BJ (cell line): ENCODE measurements at places on chromosomes 12 and 14. TPM values are rescaled to one million over a fixed set of nuclear protein-coding genes. Genes with fewer than 3 reads are reported as not detected.

SLCO1C1 gene
- not detected in 2 replicates for polyA plus RNA-seq

CLEC4E gene
- not detected in 2 replicates for polyA plus RNA-seq

CLEC2D gene
- polyA plus RNA-seq = 1.7 and 3.6 TPM in 2 replicates

ERBB3 gene
- polyA plus RNA-seq = 4.7 and 6.0 TPM in 2 replicates

SNX6 gene
- polyA plus RNA-seq = 59.7 and 129 TPM in 2 replicates

RNF34 gene
- polyA plus RNA-seq = 51.0 and 80.3 TPM in 2 replicates

PRB2 gene
- polyA plus RNA-seq = not detected in 2 replicates
